EH (cell line): ENCODE measurements at places on chromosomes 1 and 21.

DNA sequence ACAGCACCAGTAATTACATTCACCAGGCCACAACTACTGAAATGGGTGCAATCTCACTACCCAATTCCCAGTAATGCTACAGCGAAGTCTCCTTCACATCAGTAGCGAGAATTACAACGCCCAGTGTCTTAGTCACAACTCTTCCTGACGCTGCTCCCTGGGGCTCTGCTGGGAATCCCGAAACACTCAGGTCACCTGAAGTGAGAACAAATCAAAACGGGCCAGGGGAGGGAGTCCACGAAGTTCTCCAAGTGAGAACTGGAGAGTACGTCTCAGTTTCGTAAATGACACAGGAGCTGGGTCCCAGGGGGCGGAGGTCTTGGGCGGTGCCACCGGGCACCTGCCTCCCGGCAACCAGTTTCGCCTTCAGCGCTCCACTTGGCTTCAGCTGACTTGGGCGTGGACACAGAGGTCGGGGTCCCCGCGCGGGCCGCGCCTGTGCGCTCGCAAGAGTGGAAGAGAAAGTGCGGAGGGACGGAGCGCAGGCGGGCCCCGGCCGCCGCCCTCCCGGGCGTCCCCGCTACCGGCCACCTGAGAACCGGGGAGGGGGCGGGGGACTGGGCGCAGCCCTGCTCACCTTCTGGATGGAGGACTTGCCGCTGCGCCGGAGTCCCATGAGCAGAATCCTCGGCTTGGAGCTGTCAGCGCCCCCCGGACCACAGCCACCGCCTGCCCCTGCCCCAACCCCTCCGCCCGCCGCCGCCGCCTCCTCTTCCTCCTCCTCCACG, 575 bp downstream of the RRAGC start:
- peak; percentile 63 for DNase-seq

DNA sequence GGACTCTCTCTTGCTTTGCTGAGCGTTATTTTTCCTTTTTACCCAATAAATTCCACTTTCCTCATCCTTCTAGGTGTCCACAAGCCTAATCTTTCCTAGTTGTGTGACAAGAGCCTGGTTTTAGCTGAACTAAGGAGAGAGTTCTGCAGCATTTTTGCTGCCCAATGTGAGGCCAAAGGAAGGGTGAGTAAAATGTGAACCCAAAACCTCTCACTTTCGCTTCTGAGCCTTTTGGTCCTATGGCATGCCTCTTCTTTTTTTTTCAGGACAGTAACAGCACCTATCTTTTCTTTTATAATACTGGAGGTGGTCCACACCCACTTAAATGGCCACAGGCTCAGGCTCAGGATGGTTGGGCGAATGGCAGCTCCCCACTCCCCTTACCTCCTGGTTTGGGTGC, 111.1 kb downstream of the COP1 start:
- DNase-seq, result no peak

GRCh38 chr1:26154750-26155149, 4.1 kb upstream of the FAM110D start:
- no peak for DNase-seq

DNA sequence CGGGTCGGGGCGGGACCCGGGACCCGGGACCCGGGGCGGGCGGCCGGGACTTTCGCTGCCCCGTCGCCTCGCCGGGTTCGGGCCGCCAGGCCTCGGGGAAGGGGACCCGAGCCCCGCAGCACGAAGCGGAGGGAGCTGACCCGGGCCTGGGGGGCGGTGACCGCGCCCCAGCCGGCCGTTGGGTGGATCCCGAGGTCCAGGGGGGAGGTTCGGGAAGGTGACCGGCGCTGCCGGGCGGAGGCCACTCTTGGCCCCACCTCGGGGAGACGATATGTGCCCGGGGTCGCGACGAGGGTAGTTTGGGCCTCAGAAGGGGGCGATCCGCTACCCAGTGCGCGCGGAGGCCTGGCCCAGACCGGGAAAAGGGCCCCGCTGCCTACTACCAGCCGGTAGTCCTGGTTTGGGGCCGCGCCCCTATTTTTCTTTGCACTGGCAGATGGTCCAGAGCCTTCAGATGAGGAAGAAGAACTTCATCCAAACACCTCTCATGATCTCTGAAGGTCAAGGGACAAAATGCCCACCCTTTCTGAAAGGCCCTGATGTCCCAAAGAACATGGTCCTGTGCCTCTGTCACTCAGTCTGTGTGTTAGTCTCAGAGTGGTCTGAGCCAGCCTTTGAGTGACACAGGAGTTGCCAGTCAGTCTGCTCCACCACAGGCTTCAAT, 766 bp downstream of the AGO4 start:
- peak; percentile 47 for DNase-seq

- DNase-seq, result peak; percentile 91
Measured at GRCh38 chr1:114320586-114320985, 166.9 kb upstream of the SYT6 start.

DNA sequence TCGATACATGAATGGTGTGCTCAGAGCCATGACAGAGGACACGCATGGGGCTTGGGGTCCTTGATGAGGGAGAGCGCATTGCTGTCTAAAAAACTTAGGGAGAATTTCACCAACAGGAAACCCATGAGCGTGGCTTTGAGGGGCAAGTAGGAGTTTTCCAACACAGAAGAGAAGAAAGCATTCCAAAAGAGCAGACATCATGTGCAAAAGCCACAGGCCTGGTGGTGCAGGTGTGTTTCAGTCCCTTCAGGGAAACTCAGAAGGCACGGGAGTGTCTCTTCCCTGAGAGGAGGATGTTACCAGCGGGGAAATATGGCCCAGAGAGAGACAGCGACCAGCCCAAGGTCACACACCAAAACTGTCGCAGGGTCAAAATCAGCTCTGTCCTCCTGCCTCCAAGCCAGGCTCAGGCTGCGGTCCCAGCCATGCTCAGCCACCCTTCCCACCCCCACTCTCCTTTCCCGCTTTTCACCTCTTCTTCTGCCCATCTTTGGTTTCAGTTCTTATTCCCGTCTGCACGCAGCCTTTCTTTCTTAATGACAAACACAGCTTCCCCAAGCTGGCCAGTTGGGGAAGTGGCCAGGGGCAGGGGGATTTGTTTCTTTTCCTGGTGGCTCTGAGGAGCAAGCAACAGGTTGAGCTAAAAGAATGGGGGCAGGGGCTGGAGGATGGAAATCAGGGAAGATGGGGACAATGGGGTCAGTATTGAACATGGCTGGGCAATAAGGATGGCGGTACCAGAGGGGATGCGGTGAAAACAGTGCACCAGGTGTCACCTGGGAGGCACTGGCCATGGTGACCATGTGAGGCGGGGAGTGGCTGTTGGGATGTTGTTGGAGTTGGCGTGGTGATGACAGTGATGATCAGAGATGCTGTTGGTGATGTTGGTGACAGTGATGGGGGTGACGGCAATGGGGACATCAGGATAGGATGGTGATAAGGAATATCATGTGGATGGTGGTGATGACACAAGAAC, 10.3 kb downstream of the LAPTM5 start:
- DNase-seq, result no peak

DNA sequence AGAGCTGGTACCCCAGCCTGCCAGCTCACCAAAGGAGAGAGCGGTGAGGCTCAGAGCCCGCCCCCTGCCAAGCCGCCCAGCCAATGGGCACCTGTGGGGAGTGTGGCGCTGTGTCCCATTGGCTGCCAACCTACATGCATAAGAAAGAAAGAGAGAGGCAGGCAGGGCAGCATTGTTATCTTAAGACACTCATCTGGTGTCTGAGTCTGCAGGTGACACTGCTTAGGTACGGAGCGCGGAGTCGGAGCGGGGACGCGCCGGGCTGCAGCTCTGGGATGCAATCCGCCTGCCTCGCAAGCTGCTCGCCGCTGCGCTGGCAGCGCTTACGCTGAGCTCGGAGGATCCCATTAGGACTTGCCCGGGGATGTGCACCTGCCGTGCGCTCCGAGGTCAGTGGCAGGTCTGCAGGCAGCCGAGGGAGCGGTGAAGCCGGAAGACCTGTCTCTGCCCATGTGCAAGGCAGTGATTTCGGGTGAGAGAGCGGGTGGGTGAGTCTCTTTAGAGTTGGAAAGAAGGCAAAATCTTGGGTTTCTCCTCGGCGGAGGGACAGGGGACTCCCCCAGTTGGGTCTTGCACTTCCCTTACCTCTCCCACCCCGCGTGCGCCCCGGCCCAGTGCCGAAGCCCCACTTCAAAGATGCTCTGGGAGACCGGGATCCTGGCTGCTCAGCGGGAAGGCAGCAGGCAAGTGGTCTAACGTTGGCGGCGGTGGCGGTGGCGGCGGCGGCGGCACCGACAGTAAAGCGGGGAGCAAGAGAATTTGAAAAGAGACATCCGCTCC, at the start of gene BRINP2:
Gene BRINP2 (plus strand): TSS at position 203 of the 780 bp plus-strand sequence. CDS start 58,919 bp downstream, outside the sequence.
- DNase-seq, result peak; percentile 41
